ENCODE measurements at places on chromosomes 13 and 19. TPM values are rescaled to one million over a fixed set of nuclear protein-coding genes. Genes with fewer than 3 reads are reported as not detected.
A peak's percentile ranks its signal among the peaks of the same experiment; 100 is the strongest.

CA11 gene
- total RNA-seq, result 1.4 TPM

EBI3 gene
- total RNA-seq, result 0.63 TPM

FGF22 gene
- not detected for total RNA-seq

MISP gene
- 0.13 TPM for total RNA-seq

ZNF701 gene
- 2.2 TPM for total RNA-seq

SLC6A16 gene
- not detected for total RNA-seq

UQCRFS1 gene
- total RNA-seq, result 84.0 TPM

WASF3 gene
- total RNA-seq, result 6.5 TPM

SNRNP70 gene
- 265 TPM for total RNA-seq

TMEM221 gene
- not detected for total RNA-seq

KIR3DL1 gene
- total RNA-seq, result not detected

DMKN gene
- 34.4 TPM for total RNA-seq

- DNase-seq, result no peak
These were observed 6.2 kb upstream of the PTBP1 start for GRCh38 chr19:791007-791566.

- DNase-seq, result peak; percentile 76
These were observed 148.4 kb downstream of the KATNAL1 start for GRCh38 chr13:30158774-30159445.

DNA sequence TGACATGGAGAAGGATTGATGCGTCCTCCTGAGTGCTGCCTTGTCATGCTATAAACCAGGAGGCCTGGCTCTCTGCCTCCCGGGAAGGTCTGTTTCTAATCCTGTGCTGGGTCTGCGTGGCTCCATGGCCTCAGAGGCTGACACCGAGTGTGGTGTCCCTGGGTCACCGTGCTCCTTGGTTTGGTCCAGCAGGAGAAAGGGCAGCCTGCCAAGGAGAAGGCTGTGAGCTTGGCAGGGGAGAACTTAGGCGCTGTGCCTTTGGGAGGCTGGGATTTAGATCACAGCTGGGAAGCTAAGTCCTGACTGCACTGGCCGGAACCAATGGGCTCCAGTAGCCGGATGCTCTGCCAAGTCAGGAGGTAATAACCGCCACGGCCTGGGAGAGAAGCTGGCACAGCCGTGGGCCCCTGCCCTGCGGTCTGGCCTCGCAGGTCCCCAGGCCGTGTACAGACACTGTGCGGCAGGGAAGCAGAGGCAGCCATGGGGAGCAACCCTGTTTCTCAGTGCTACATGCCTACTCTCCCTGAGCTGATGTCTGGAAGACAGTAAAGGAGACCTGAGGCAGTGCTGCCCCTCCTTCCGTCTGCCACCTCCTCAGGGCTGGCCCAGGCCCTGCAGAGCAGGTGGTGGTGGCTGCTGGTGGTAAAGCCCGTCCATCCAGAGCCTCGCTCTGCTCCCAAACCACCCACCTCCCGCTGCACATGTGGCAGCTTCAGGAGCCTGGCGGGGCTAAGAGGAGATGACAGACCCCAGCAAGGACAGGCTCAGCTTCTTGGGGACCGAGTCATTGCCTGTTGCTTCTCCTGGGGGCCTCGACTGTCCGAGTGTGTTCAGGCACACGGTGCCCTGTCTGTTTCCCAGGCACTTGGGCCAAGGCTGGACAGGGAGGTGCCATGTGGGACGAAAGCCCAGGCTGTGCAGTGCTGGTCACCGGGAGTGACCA, 44.9 kb downstream of the C13orf46 start:
- DNase-seq, result no peak

DNA sequence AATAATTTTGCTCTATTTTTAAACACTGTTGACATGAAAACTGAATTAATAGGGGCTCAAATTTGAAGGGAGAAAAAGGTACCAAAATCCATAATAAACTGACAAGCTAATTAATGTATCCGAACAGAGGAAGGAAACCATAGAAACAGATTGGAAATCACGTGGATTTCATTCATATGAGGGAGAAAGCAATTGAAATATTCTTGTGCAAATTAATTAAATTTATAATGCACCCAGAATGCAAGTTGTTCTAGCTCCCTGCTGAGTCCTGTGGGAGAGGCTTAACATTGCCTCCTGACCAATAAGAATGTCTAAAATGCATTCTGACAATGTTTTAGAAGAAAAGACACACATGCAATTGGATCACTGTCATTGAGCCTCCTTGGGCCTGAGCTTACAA, 17.7 kb upstream of the SERPINE3 start:
- DNase-seq, result no peak

- no peak for DNase-seq
These were observed 51.3 kb downstream of the PCDH8 start for GRCh38 chr13:52797176-52797575.

- no peak for DNase-seq
These were observed 3.9 kb downstream of the CCDC194 start for GRCh38 chr19:17389957-17390664.

- peak; percentile 96 for DNase-seq
These were observed 1491.9 kb downstream of the SLITRK5 start for GRCh38 chr13:89163096-89163495.

DNA sequence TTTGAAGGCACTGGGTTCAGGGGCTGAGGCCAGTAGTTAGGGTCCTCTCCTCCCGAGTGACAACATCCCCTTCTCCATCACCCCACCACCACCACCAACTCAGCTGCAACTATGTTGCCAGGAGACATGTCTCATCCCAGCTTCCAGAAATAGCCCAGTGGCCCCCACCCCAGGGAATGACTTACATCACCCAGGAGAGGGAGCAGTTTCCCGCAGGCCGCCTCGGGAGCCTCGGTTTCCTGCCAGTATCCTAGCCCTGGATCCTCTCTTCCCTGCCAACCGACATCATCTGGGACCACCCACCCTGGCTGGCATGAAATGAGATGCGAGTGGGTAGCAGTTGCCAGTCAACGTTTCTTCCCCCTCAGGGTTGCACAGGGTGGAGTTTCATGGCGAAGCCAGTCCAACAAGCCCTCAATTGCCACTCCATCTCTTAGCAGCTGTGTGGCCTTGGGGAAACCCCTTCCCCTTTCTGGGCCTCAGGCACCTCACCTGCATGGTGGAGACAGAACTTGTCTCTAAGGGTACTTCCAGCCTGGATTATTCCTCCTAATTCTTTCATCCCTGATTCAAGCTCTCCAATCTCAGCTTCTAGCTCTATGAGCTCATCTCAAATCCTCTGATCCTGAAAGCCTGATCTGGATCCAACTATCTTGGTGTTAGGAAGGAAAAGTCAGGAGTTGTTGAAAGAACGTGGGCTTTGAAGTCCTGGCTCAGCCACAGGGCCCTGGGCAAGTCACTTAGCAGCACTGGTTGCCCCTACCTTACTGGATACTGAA, 3.9 kb upstream of the GSK3A start:
- DNase-seq, result peak; percentile 74

DNA sequence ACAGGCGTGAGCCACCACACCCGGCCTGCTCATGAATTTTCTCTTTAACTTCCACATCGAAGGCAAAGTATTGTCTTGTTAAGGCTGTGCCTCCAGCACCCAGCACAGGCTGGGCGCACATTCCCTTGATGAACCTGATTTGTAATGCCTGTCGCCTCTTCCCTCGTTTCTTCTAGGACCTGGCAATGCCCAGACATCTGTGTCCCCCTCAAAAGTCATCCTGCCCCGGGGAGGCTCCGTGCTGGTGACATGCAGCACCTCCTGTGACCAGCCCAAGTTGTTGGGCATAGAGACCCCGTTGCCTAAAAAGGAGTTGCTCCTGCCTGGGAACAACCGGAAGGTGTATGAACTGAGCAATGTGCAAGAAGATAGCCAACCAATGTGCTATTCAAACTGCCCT, 3.7 kb downstream of the ICAM1 start:
- DNase-seq, result no peak

- peak; percentile 14 for DNase-seq
These were observed 169.0 kb upstream of the UFM1 start for GRCh38 chr13:38180670-38181069.

- peak; percentile 94 for DNase-seq
These were observed 28.4 kb downstream of the PSG1 start for GRCh38 chr19:42850981-42851717.

DNA sequence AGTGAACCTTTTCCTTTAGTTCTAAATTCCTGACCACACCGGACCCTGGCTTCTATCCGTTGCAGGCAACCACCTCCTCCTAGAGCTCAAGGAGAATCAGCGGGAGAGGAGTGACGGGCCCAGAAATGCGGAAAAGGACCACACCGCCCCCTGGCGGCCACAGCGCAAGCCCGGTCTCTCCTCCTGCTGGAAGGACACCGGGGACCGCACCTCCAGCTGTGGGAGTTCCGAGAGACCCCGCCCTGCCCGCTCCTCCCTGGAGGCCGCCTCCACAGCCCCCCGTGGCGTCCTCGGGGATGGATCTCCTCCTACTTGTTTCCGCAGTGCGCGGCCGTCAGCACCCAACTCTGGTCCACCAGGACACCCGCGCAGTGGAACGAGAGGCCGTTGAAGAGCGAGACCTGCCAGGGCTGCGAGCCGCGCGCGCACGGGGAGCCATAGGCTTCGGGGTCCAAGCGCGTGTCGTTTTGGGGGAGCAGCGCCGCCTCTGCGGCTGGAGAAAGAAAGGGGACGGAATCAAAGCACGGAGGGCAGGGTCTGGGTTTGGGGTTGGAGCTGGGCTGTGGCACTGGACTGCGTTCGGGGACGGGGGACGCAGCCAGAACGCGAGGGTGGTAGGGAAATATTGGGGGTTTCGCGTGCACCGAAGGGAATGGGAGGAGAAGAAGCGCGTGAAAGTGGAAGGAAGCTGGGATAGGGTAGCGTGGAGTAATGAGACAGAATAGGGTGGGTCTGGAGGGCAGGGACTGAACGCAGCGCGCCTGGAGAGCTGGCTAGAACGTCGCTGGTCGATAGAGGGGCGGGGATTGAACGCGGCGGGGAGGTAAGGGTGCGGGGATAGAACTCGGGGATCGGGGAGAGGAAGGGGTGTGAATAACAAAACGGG, 2.5 kb downstream of the KLK10 start:
- DNase-seq, result peak; percentile 37

DNA sequence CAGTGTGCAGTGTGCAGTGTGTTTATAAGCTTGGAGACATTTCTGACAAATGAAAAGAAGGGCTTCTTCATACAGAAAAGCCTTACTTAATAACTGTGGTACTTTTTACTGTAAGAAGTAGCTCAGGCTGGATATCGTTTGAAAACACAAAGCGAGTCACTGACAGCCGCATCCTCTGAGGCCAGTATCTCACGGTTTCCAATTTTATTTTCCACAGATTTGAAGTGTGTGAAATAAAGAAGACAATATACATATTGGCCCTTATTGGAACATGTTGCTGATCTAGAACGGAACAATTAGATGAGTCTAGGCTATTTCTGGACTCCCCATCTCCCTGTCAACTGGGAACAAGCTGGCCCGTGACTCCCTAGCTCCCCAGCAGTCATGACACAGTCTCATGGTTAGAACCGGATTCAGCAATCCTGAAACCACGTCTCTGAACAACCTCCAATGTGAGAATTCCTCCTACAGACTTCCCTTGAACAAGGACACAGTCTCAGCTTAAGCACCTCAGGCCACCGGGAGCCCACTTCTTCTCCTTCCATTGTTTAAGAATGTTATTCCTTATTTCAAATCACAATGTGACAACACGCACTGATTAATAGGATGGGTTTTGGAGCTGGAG, 484.5 kb downstream of the COG6 start:
- DNase-seq, result no peak

GRCh38 chr19:30695171-30695875, 323.1 kb downstream of the ZNF536 start:
- DNase-seq, result no peak

- peak; percentile 30 for DNase-seq
These were observed 162.3 kb downstream of the KLF5 start for GRCh38 chr13:73220966-73221720.

- no peak for DNase-seq
These were observed 44.5 kb downstream of the MLLT1 start for GRCh38 chr19:6235031-6235951.

DNA sequence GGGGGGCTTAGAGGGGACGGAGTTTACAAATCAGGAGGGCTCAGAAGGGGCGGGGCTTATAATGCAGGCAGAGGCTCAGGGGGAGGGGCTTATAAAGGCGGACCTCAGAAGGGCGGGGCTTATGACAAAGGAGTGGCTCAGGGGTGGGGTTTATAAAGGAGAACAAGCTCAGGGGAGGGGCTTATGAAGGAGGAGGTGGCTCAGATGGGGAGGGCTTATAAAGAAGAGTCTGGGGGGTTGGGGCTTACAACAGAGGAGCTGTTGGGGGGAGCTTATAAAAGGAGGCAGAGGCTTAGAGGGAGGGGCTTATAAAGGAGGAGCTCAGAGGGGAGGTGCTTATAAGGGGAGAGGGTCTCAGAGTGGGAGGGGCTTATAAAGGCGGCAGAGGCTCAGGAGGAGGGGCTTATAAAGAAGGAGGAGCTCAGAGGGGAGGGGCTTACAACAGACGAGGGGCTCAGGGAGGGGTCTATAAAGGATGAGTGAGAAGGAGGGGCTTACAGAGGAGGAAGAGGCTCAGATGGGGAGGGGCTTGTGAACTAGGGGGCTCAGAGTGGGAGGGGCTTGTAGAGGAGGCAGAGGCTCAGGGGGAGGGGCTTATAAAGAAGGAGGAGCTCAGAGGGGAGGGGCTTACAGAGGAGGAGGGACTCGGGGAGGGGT, 1.0 kb downstream of the SMIM24 start:
- no peak for DNase-seq

GRCh38 chr13:59342400-59342799, 821.3 kb downstream of the DIAPH3 start:
- DNase-seq, result no peak

GRCh38 chr13:100231176-100231575, 142.3 kb downstream of the PCCA start:
- no peak for DNase-seq

DNA sequence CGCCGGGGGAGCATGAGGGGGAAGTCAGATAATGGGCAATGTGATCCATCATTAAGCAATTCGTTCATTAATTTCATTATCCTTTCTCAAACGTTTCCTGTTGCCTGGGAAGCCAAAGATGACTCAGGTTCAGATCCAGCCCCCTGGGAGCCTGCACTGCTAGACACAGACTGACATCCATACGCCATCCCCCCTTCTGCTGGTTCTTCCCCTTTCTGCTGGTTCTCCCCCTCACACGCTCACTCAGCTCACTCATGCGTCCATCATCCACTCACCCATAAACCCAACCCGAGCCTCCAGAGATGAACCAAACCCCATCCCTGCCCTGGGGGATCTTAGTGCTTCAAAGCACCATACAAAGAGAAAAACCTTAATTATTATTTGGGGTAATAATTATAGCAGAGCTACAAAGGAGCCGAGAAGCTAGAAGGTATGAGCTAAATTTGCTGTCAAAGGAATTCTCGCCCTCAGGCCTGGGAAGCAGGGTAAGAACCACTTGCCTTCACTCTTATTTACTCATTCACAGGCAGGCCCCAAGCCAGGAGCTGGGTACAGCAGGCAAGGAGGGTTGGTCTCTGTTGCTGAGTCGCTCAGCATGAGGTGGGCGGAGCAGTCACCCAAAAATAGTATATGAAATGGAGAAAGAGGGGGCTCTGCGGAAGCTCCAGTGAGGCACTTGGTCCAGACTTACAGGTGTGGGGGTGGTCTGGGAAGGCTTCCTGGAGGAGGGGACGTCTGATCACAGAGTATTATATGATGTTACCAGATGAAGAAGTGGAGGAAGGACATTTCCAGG, 7.0 kb upstream of the ZNF444 start:
- DNase-seq, result no peak

All from HT1080 (cell line).